ENCODE measurements at places on chromosomes 7 and 10. TPM values are rescaled to one million over a fixed set of nuclear protein-coding genes. Genes with fewer than 3 reads are reported as not detected.

DNA sequence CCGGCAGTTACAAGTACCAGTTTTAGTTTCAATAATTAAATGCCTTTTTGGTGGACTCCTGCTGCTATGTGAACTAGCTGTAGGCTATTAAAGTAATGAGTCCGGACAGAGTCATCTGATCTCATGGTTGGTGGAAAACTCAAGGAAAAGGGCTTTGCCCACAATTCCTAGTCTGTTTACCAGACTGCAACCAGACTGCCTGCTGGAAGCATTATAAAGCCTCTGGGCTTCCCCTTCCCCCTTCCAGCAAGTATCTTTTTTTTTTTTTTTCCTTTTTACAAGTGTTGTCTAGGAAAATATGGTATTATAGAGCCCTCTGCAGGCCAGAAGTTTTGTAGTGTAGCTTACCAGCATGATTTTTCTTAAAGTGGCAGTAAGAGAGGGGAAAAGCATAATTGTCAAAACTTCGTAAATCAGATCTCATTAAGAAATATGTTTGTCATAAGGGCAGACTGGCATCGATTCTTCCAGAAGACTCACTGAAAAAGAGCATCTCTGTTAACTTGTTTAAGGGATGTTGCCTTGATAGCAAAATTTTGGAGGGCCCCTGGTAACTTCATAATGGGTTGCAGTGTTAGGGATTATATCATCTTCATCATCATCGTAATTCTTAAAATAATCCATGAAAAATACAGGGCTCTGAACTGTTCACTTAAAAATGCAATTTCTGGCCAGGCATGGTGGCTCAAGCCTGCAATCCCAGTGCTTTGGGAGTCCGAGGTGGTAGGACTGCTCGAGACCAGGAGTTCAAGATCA is 181.3 kb downstream of the TAX1BP1 start:
- H3K27ac ChIP-seq = no peak overlapping the region
- peaks cover 5% of the 10 kb centered on the region for H3K4me1 ChIP-seq
- no peaks in the 10 kb centered on the region for H3K36me3 ChIP-seq

DNA sequence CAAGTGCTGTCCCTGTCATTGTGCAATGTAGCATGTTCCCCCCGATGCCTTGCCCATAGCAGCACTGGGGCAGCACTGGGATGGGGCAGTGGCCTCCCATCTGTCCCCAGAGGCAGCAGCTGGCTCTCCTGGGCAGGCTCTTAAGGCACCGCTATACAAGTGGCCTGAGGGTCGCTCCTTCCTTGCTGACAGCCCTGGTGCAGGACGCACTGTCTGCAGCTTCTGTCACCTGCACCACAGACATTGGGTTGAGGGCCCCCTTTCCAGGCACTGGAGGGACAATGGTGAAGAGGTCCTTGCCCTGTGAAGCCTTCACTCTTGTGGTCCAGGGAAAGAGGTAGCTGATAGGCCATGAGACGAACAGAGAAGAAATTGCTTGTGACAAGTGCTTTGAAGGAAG is 10.6 kb downstream of the CPSF4 start:
- no peak overlapping the region for H3K4me3 ChIP-seq
- no peak overlapping the region for H3K27ac ChIP-seq
- no peaks in the 10 kb centered on the region for H3K27me3 ChIP-seq
- H3K36me3 ChIP-seq = peaks cover 97% of the 10 kb centered on the region
- DNase-seq = no peak

GRCh38 chr10:110448682-110449418 is 48.9 kb upstream of the DUSP5 start:
- DNase-seq = no peak
- H3K4me1 ChIP-seq = peaks cover 4% of the 10 kb centered on the region
- H3K27me3 ChIP-seq = no peaks in the 10 kb centered on the region
- no peak overlapping the region for H3K27ac ChIP-seq

- no peak overlapping the region for H3K4me3 ChIP-seq
- H3K36me3 ChIP-seq = peaks cover 3% of the 10 kb centered on the region
- DNase-seq = no peak
Measured at GRCh38 chr7:121298831-121299239, 30.0 kb upstream of the WNT16 start.

DNA sequence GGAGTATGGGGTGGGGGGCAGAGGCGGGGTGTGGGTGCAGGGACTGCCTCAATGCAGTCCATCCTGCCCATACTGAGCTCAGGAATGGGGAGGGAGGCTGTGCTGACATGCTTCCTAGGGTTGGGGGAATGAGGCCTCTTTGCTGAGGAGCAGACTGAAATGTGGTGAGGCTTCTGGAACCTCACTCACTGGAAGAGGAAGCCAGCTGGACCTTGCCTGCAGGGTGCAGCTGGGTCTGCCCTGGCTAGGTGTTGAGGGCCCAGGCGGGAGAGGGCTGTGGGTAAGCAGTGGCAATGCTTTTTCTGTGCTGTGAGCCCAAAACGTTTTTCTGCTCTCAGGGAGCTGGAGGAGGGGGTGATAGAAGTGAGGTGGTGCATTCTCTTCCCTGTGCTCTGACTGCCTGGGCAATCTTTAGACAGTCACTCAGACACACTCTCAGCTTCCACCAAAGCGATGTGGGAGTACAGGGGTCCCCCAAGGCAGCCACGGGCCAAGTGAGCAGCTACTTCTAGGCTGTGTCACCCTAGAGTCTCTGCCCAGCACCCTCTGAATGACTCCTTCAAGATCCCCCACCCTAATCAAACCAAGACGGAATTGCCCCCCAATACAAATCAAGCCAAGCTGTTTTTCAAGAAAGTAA is 41.1 kb upstream of the BMPR1A start:
- H3K4me3 ChIP-seq = no peak overlapping the region
- DNase-seq = peak; percentile 59
- H3K4me1 ChIP-seq = peaks cover 19% of the 10 kb centered on the region
- no peak overlapping the region for H3K27ac ChIP-seq
- H3K27me3 ChIP-seq = no peaks in the 10 kb centered on the region
- H3K36me3 ChIP-seq = no peaks in the 10 kb centered on the region

- no peaks in the 10 kb centered on the region for H3K27me3 ChIP-seq
- no peaks in the 10 kb centered on the region for H3K36me3 ChIP-seq
- no peak for DNase-seq
- no peak overlapping the region for H3K4me3 ChIP-seq
- H3K4me1 ChIP-seq = peaks cover 21% of the 10 kb centered on the region
- H3K27ac ChIP-seq = no peak overlapping the region
Measured at GRCh38 chr10:124153023-124153826, 59.8 kb upstream of the CHST15 start.

- H3K4me3 ChIP-seq = no peak overlapping the region
- DNase-seq = peak; percentile 75
- no peaks in the 10 kb centered on the region for H3K36me3 ChIP-seq
- no peaks in the 10 kb centered on the region for H3K27me3 ChIP-seq
- H3K27ac ChIP-seq = no peak overlapping the region
Measured at GRCh38 chr10:124001391-124002148, 91.8 kb downstream of the CHST15 start.

- no peak for DNase-seq
- H3K27ac ChIP-seq = no peak overlapping the region
- H3K27me3 ChIP-seq = no peaks in the 10 kb centered on the region
- no peaks in the 10 kb centered on the region for H3K36me3 ChIP-seq
Measured at GRCh38 chr10:12376211-12376610, 26.9 kb downstream of the CAMK1D start.

DNA sequence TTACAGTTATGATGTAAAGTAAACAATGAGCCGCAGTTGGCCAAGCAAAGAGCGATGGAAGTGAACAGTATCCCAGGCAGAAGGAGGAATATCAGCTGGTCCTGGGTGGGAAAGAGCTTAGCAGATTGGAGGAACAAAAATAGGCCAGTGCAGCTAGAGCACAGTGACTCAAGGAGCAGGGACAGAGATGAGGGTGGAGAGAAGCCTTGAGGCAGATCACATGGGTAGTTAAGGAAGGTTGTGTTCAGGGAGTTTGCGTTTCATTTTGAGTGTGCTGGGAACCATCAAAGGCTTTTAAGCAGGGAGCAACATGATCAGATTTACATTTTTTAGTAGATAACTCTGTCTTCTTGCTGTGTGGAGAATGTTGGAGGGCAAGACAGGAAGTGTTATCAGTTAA is 113.6 kb downstream of the OAT start:
- no peaks in the 10 kb centered on the region for H3K36me3 ChIP-seq
- no peak for DNase-seq
- H3K27ac ChIP-seq = no peak overlapping the region
- no peaks in the 10 kb centered on the region for H3K27me3 ChIP-seq
- H3K4me3 ChIP-seq = no peak overlapping the region

DNA sequence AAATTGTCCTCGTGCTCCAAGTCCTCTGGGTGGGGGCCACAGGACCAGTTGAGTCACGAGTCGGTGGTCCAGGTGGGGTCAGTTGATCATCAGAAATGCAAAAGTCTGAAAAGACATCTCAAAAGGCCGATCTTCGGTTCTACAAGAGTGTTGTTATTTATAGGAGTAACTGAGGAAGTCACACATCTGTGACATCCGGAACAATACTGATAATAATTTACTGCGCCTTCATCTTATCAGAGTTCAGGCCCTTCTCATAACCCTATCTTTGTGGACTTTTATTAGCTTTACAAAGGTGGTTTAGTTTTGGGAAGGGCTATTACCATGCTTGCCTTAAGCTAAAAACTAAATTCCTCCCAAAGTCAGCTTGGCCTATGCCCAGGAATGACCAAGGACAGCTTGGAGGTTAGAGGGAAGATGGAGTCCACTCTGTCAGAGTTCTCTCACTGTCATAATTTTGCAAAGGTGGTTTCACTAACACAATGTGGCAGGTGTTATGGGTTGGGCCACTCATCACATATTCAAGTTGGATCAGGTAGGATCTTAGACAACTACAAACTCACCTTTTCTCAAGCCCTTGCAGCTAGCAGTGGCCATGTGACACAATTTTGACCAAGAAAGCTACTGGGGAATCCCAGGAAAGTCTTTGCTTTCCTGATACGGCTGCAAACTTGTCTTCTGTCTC is 54.7 kb upstream of the CHST3 start:
- H3K27me3 ChIP-seq = no peaks in the 10 kb centered on the region
- no peak for DNase-seq
- H3K27ac ChIP-seq = no peak overlapping the region
- no peak overlapping the region for H3K4me3 ChIP-seq
- peaks cover 4% of the 10 kb centered on the region for H3K4me1 ChIP-seq

DNA sequence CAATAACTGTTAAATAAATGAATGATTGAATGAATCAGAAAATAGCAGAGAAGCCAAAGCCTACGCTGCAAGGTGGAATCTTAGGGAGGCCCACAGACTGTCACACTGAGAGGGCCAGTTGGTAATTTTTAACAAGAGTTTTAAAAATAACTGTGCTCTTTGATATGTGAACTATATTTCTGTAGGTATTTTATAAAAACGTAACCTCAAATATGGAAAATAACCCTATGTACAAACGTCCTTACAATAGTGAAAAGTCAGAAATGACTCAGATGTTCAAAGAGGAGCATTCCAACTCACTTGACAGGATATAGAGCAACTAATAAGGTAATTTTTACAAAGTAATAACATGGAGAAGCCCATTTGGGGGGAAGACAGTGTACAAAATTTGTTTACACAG is 18.9 kb upstream of the TMEM273 start:
- no peak overlapping the region for H3K27ac ChIP-seq
- no peak for DNase-seq
- H3K4me3 ChIP-seq = no peak overlapping the region
- no peaks in the 10 kb centered on the region for H3K36me3 ChIP-seq

DNA sequence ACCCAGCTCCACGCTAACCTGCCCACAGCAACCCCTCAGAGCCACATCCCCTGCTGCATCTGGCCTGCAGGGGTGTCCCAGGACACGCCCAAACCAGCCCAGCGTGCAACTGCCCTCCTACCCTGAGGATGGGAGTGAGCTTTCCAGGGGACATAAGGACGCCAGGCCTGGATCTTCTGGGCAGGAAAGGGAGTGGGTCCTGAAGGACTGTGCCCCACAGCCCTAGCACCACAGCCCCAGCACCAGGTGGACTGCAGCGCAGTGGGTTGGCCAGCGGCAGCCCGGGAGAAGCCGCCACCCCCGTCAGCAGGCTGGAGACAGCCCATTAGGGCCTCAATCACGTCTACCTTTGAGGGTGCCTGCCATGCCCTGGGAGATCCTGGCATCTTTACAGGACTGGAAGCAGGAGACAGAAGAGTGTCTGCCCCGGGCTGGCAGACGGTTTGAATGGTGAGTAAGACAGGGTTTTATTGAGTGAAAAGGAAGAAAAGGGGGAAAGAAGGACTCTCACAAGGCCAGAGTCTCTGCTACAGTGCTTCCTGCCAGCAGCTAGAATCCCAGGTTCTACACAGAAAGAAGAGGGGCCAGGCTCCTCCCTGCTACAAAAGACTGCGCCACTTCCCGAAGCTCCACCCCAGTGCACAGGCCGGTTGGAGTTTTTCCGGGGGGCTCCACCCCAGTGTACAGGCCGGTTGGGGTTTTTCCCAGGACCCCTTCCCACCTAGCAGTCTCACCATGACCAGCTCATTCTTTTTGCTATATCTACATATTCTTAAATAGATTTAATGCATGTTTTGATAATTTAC is 69.8 kb upstream of the KCTD7 start:
- H3K36me3 ChIP-seq = peaks cover 55% of the 10 kb centered on the region
- no peak for DNase-seq
- H3K27ac ChIP-seq = no peak overlapping the region
- H3K4me3 ChIP-seq = no peak overlapping the region
- peaks cover 14% of the 10 kb centered on the region for H3K4me1 ChIP-seq

DNA sequence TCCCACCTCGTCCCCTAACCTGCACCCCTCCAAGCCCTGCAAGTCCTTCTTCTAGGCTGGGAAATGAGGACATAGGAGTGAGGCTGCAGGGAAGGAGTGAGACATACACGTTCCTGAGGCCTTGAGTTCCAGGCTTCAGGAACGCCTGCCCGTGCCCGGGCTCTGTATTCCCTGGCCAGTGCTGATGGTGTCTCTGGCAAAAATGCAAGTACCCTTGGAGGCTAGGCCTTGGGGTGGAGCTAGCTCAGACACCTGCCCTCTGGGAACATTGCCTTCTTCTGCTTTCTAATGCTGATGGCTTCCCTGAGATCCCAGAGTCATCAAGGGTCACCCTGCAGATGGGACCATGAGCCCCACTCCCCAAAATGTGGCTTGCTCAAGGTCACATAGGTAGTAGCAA is 76.0 kb downstream of the GRK5 start:
- peaks cover 71% of the 10 kb centered on the region for H3K4me1 ChIP-seq
- no peaks in the 10 kb centered on the region for H3K27me3 ChIP-seq
- H3K36me3 ChIP-seq = no peaks in the 10 kb centered on the region
- DNase-seq = no peak
- no peak overlapping the region for H3K4me3 ChIP-seq
- no peak overlapping the region for H3K27ac ChIP-seq

GRCh38 chr7:149598721-149599308 is 101.2 kb upstream of the ZNF746 start:
- H3K4me3 ChIP-seq = no peak overlapping the region
- H3K27ac ChIP-seq = no peak overlapping the region
- no peaks in the 10 kb centered on the region for H3K27me3 ChIP-seq
- peaks cover 5% of the 10 kb centered on the region for H3K4me1 ChIP-seq
- DNase-seq = no peak
- peaks cover 48% of the 10 kb centered on the region for H3K36me3 ChIP-seq

C10orf90 gene
- 4.0 TPM for total RNA-seq

LBX1 gene
- total RNA-seq = not detected

HTR5A gene
- not detected for total RNA-seq

PON3 gene
- total RNA-seq = 11.6 TPM
